ENCODE measurements at places on chromosomes 7 and 10. TPM values are rescaled to one million over a fixed set of nuclear protein-coding genes. Genes with fewer than 3 reads are reported as not detected.

GRCh38 chr10:129888784-129889616 is 75.1 kb downstream of the EBF3 start:
- no peaks in the 10 kb centered on the region for H3K36me3 ChIP-seq
- no peak overlapping the region for H3K4me3 ChIP-seq
- peak; percentile 2 for DNase-seq
- H3K4me1 ChIP-seq, result no peaks in the 10 kb centered on the region

DNA sequence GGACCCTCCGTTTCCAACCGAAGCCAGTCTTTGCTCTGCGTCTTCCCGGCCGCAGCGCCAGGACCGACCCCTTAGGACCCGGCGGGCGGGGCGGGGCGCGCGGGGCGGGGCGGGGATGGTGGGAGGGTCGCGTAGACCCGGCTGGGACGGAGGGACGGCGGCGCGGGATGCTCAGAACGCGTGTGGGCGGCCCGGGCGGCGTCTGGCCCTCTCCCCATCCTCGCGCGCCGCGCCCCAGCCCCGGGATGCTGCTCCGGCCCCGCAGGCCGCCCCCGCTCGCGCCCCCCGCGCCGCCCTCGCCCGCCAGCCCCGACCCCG is at the start of gene UTF1:
Gene UTF1 (plus strand): TSS at position 174 of the 318 bp plus-strand sequence. CDS start 72 bp downstream, at position 246.
- no peak within 1 kb of the TSS for H3K4me3 ChIP-seq
- DNase-seq, result no peak
- no peaks in the 10 kb centered on the region for H3K4me1 ChIP-seq
- no peak within 1 kb of the TSS for H3K27ac ChIP-seq

- no peaks in the 10 kb centered on the region for H3K36me3 ChIP-seq
- peaks cover 2% of the 10 kb centered on the region for H3K27me3 ChIP-seq
- no peak overlapping the region for H3K4me3 ChIP-seq
Measured at GRCh38 chr7:37833107-37833817, 15.1 kb upstream of the NME8 start.

The DDC gene
- not detected for total RNA-seq

GRCh38 chr10:51198170-51198569 is 123.9 kb downstream of the PRKG1 start:
- no peaks in the 10 kb centered on the region for H3K4me1 ChIP-seq
- H3K27ac ChIP-seq, result no peak overlapping the region
- DNase-seq, result no peak
- H3K4me3 ChIP-seq, result no peak overlapping the region
- no peaks in the 10 kb centered on the region for H3K36me3 ChIP-seq

- H3K4me3 ChIP-seq, result no peak overlapping the region
- no peak overlapping the region for H3K27ac ChIP-seq
- H3K27me3 ChIP-seq, result no peaks in the 10 kb centered on the region
- peaks cover 10% of the 10 kb centered on the region for H3K4me1 ChIP-seq
Measured at GRCh38 chr10:35986756-35987502, 344.8 kb upstream of the FZD8 start.

GRCh38 chr10:90337316-90337715 is 520.5 kb downstream of the HTR7 start:
- H3K4me3 ChIP-seq, result no peak overlapping the region
- H3K27ac ChIP-seq, result no peak overlapping the region
- H3K36me3 ChIP-seq, result no peaks in the 10 kb centered on the region
- peaks cover 5% of the 10 kb centered on the region for H3K27me3 ChIP-seq
- DNase-seq, result no peak

DNA sequence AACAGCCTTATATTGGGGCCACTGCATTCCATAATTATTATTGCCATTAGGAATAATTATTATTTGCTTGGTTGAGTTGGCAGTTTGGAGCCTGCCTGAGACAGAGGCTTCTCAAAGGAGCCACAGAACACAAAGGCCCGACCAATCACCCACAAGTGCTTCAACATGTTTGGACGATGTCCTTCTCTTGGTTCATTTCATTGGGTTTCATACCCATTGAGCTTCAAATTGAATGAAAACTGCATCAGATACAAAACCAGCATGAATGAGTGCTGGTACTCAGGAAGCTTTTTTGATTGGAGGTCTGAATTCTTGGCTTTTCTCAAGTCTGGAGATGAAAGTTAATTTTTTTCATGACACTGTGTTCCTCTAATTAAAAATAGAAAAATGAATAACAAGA is 168.3 kb downstream of the CREB5 start:
- no peak overlapping the region for H3K4me3 ChIP-seq
- DNase-seq, result no peak
- peaks cover 8% of the 10 kb centered on the region for H3K27me3 ChIP-seq
- H3K4me1 ChIP-seq, result peaks cover 10% of the 10 kb centered on the region
- no peak overlapping the region for H3K27ac ChIP-seq

The TMEM176A gene
- total RNA-seq, result not detected

DNA sequence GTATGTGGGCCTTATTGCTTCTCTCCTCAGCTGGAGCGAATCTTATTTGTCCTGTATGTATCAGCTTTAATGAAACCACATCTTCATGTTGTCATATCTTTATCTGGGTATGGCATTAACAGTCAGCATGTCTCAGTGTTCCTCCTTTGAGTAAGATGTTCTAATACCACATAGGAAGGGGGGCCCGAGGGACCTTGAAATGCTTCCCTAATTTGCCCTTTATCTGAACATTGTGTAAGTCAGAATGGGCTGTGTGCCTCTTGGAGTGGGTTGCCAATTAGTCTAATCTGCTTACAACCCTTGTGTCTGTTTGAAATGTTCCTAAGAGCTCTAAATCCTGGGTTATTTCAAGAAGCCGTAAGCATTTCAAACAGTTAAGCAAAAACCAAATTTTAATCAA is 623.8 kb downstream of the SUGCT start:
- DNase-seq, result no peak
- H3K4me3 ChIP-seq, result no peak overlapping the region
- no peaks in the 10 kb centered on the region for H3K4me1 ChIP-seq
- no peaks in the 10 kb centered on the region for H3K36me3 ChIP-seq

- no peaks in the 10 kb centered on the region for H3K36me3 ChIP-seq
- no peaks in the 10 kb centered on the region for H3K27me3 ChIP-seq
- no peak overlapping the region for H3K4me3 ChIP-seq
- no peak overlapping the region for H3K27ac ChIP-seq
Measured at GRCh38 chr10:70122742-70123141, 9.9 kb downstream of the AIFM2 start.

DNA sequence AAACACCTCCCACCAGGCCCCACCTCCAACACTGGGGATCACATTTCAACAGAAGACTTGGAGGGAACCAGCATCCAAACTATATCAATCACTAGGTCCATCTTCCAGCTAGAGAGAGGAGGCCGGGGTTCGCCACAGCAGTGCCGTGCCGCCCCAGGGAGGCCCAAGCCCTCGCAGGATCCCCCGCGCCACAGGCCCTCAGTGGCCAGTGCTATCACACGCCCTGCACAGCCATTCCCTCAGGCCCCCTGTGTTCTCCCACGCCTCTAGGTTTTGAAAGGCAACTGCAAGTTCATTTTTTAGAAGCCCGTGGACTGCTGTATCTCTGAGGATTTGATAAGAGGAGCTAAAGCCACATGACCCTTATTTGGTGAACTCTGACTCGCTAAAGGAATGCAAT is 136.4 kb downstream of the OAT start:
- no peaks in the 10 kb centered on the region for H3K27me3 ChIP-seq
- no peaks in the 10 kb centered on the region for H3K4me1 ChIP-seq
- no peak overlapping the region for H3K4me3 ChIP-seq

DNA sequence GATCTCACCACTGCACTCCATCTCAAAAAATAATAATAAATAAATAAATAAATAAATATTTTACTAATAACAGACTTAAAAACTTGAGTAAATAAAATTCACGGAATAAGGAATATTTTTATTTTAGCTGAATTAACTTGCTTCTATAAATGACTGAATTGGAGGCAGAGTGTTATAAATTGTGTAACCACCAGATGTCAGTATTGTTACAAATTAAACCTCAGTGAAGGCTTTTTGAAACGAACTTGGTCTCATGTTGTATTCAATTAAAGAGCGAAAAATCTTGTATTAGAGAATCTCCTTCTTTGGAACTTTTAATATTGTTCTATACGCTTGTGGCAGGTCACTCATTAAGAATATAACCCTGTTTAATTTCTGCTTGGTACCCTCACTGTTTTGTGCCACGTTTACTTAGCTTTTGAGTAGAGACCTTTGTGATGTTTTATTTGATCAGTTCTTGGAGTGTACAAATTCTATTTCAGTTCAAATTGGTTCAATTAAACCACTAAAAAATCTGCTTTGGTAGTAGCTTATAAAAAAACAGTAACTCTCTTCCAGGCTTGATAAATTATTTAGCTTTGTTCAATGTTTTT is 45.6 kb upstream of the SCIN start:
- no peaks in the 10 kb centered on the region for H3K36me3 ChIP-seq
- DNase-seq, result peak; percentile 75
- no peaks in the 10 kb centered on the region for H3K4me1 ChIP-seq
- no peak overlapping the region for H3K27ac ChIP-seq
- H3K4me3 ChIP-seq, result no peak overlapping the region
- peaks cover 24% of the 10 kb centered on the region for H3K27me3 ChIP-seq

The TAS2R38 gene
- not detected for total RNA-seq

- no peak overlapping the region for H3K27ac ChIP-seq
- H3K36me3 ChIP-seq, result no peaks in the 10 kb centered on the region
- H3K4me3 ChIP-seq, result no peak overlapping the region
- peaks cover 21% of the 10 kb centered on the region for H3K4me1 ChIP-seq
- H3K27me3 ChIP-seq, result no peaks in the 10 kb centered on the region
- no peak for DNase-seq
Measured at GRCh38 chr7:22607180-22607579, 107.2 kb upstream of the STEAP1B start.

DNA sequence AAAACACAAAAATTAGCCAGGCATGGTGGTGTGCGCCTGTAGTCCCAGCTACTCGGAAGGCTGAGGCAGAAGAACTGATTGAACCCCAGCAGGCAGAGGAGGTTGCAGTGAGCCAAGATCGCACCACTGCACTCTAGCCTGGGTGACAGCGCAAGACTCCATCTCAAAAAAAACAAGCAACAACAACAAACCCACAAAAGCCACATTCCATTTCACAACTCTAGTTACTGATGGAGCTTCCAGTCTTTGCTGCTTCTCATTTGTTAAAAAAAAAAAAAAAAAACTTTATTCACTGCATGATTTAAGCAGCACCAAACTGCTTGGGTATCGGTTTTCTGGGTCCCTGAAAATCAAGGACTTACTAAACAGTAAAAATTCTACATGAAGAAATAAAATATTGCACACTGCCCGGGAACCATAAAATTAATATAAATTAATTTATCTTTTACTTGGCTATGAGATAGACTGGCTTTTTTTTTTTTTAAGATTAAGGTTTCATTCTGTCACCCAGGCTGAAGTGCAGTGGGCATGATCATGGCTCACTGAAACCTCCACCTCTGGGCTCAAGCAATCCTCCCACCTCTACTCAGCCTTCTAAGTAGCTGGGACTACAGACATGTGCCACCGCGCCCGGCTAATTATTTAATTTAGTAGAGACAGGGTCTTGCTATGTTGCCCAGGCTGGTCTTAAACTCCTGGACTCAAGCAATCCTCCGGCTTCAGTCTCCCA is 42.0 kb downstream of the SRPK2 start:
- H3K27me3 ChIP-seq, result no peaks in the 10 kb centered on the region
- no peak overlapping the region for H3K27ac ChIP-seq
- no peak for DNase-seq
- H3K4me3 ChIP-seq, result no peak overlapping the region
- peaks cover under 1% of the 10 kb centered on the region for H3K4me1 ChIP-seq
- H3K36me3 ChIP-seq, result no peaks in the 10 kb centered on the region

GRCh38 chr10:79327090-79327457 is 20.2 kb upstream of the PPIF start:
- H3K27ac ChIP-seq, result no peak overlapping the region
- H3K4me1 ChIP-seq, result no peaks in the 10 kb centered on the region
- H3K4me3 ChIP-seq, result no peak overlapping the region
- H3K36me3 ChIP-seq, result no peaks in the 10 kb centered on the region
- DNase-seq, result no peak

DNA sequence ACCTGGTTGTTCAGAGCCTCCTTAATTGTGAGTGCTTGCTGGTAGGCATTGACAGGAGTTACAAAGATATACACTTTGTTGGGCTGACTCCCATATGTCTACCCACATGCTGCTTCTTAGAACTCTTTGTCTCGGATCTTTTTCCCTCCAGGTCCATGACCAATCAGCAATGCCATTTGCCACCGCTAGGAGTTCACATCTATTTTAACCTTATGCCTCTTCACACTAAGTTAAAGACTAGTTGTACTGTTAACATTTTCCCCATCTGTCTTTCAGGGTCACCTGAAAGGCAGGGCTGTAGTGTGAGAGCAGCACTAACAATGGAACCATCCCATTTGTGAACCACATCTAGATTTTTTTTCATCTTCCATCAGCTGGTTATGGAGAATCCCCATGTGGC is 226.7 kb upstream of the NPY start:
- H3K4me1 ChIP-seq, result no peaks in the 10 kb centered on the region
- H3K4me3 ChIP-seq, result no peak overlapping the region
- H3K27me3 ChIP-seq, result no peaks in the 10 kb centered on the region
- no peak for DNase-seq

- no peaks in the 10 kb centered on the region for H3K4me1 ChIP-seq
- no peaks in the 10 kb centered on the region for H3K27me3 ChIP-seq
- H3K36me3 ChIP-seq, result no peaks in the 10 kb centered on the region
- no peak for DNase-seq
- no peak overlapping the region for H3K27ac ChIP-seq
- H3K4me3 ChIP-seq, result no peak overlapping the region
Measured at GRCh38 chr7:135481598-135481979, 28.3 kb downstream of the CNOT4 start.
